ENCODE measurements at places on chromosomes 7 and 10.

DNA sequence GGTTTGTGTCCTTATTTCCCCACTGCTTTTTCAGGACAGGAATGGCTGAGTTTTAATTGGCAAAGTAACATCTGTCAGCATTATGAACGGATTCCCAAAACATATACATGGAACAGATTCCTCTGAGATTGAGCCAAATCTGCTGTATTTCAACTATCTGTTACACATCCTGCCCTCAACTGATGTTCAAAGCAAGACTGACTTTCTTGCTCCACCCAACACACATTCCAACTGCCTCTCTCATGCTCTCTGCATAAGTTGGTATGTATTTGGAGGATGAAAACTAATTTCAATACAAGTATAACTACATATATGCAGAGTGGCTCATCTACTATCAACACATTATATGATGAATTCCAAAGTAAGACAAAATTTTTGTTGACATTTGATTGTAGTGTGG lies 342.2 kb downstream of the GATA3 start:
- DNase-seq, result peak; percentile 79

GRCh38 chr7:111982804-111983203 lies 223.4 kb downstream of the DOCK4 start:
- no peak for DNase-seq

GRCh38 chr10:124283949-124284250 lies 134.8 kb downstream of the OAT start:
- no peak for DNase-seq

GRCh38 chr7:25586513-25586912 lies 358.2 kb upstream of the NPVF start:
- no peak for DNase-seq

DNA sequence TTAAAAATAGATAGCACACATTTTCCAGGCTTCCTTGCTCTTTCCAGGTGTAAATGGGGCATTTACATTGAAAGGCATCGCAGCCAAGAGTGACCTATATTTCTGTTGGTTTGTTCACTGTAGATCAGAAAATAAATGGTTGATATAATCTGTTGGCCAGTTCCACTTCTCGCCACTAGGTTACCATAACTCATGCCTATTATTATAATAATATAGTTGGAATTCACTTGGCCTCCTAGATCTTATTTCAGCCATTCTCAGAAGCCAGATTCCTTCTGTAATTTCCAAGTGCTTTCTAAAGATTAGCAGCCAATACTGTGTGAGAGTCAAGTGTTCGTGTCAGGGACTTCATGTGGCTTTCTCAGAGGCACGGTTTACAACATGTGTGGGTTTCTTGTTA lies 179.5 kb downstream of the DNAH11 start:
- no peak for DNase-seq

- DNase-seq, result no peak
Measured at GRCh38 chr7:129279757-129280156, 54.9 kb downstream of the AHCYL2 start.

GRCh38 chr10:15223174-15223573 lies 54.7 kb upstream of the NMT2 start:
- peak; percentile 90 for DNase-seq

DNA sequence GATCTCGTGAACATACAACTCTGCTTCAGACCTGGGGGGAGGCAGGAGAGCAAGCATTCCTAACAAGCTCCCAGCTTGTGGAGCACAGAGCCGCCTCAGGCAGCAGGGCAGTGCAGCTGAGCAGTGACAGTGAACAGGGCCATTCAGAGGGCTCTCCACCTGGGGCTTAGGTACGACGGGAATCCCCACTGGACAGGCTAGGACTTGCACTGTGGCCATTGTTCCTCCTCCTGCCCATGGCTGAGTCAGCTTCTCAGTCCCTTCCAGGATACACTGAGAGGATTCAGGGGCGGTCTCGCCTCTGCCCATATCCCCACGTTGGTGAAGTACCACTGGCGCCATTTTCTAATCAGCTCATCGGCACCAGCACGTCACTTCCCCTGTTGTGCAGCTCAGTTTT lies 71.1 kb downstream of the FIGNL1 start:
- no peak for DNase-seq

GRCh38 chr7:139940866-139941265 lies 111.8 kb downstream of the TBXAS1 start:
- no peak for DNase-seq

- DNase-seq, result no peak
Measured at GRCh38 chr10:117741524-117741923, 199.0 kb downstream of the EMX2 start.

- peak; percentile 83 for DNase-seq
Measured at GRCh38 chr10:91597197-91597881, 35.5 kb downstream of the PPP1R3C start.

GRCh38 chr7:54813398-54813797 lies 54.4 kb upstream of the SEC61G start:
- no peak for DNase-seq

GRCh38 chr10:822197-822596 lies 109.3 kb downstream of the LARP4B start:
- no peak for DNase-seq

DNA sequence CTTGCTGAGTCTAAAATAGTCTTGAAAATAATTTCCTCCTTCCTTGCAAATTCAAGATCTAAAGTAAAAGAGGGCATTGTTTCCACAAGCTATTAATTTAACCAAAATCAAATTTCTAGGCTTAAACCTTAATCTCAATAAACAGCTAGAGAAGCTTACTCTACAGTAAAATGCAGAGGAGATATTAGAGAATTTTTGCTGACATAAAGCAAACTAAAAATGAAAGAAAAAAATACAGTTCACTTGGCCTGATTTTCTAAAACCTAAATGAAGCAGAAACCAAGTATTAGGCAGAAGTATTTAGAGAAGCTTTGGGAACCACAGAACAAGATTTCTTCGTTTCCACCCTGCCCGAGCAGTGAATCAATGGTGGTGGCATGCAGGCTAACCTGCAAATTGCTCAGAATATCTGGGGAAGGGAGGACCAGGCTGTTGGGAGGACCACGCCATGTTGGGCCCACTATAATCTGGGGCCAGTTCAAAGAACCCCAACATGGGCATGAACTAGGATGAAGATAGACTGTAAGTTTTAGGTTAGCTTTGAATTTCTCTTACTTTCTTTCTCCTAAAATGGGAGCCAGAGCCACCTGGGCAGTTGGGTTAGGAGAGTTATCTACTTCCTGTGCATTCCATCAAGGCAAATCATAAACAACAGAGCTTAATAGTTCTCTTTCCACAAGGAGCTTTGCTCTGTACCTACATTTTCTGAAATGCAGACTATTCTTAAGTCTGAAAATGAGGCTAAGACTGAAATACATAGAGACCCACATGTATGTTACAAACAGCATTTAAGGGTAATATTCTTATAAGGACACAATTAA lies 4.1 kb downstream of the LAMB1 start:
- no peak for DNase-seq

DNA sequence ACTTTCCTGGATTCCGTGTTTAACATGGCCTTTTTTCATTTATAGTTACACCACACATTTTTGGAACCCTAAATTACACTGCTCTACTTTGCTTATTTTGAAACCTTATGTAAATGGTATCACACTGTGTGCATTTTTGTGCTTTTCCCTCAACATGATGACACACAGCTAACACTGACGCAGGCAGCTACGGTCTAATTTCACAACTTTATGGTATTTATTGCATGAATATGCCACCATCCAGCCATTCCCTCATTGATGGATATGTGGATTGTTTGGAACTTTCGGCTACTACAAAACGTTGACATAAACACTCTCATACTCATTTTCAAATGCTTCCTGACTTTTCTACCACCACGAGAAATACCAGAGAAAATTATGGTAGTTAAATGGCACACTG lies 6.9 kb downstream of the PAPOLB start:
- DNase-seq, result no peak

- DNase-seq, result peak; percentile 50
Measured at GRCh38 chr10:125093199-125093973, 67.0 kb downstream of the CTBP2 start.

- DNase-seq, result peak; percentile 58
Measured at GRCh38 chr7:7761340-7761973, 43.0 kb upstream of the RPA3 start.

- DNase-seq, result no peak
Measured at GRCh38 chr7:29306319-29306991, 111.9 kb downstream of the CHN2 start.

GRCh38 chr7:106056513-106057203 lies 55.5 kb downstream of the SYPL1 start:
- peak; percentile 69 for DNase-seq

DNA sequence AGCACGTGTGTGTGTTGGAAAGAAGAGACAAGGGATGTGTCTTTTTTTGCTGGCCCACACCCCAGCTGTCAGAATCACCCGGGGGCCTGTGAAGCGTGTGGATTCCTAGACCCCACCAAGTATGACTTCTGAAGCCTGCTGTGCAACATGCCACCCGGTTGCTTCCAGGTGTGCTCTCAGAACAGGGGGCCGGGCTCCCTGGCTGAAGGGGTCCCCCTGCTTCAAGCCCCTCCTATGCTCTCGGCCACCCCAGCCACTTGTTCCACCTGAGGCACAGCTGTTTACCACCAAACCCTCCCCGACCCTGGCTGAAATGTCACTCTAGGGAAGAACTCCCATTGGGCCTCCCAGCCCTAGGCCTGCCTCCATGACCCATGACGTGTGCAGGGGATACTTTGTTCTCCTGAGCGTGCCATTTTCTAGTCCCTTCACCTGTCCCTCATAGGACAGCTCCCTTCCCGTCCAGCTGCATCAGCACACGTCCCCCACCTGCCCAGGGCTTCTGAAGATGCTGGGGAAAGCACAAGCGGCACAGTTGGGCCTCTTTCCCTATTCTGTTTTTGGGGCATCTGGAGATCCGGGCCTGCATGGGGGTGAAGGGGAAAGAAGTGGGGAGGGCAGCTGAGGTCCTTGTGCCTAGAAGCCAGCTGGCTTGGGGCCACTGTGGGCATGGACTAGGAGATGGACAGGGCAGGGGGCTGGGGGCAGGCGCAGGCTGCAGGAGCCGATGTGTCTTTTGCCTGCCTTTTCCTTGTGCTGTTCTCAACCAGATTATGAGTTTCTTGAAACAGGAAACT lies 33.3 kb downstream of the CRHR2 start:
- no peak for DNase-seq
